GM12878 (cell line): ENCODE measurements at places on chromosomes 6 and 20.

GRCh38 chr6:57033228-57033627 is 13.3 kb upstream of the KIAA1586 start:
- no peaks in the 10 kb centered on the region for H3K36me3 ChIP-seq
- no peaks in the 10 kb centered on the region for H3K4me1 ChIP-seq
- H3K27me3 ChIP-seq, result no peaks in the 10 kb centered on the region

DNA sequence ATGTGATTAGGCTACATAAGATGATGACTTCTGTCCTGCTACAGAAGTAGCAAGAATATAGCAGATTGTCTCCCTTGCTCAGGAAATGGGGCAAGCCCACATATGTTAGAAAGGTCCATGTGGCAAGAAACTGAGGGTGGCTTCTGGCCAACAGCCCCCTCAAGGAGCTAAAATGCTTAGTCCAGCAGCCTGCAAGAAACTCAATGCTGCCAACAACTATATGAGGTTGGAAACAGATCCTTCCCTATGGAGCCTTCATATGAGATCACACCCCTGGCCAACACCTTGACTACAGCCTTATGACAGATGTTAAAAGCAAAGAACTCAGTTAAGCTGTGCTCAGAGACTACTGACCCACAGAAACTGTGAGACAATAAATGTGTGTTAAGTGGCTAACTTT is 22.1 kb downstream of the PTPRT start:
- no peak overlapping the region for H3K4me3 ChIP-seq
- no peaks in the 10 kb centered on the region for H3K27me3 ChIP-seq
- no peak overlapping the region for H3K27ac ChIP-seq

DNA sequence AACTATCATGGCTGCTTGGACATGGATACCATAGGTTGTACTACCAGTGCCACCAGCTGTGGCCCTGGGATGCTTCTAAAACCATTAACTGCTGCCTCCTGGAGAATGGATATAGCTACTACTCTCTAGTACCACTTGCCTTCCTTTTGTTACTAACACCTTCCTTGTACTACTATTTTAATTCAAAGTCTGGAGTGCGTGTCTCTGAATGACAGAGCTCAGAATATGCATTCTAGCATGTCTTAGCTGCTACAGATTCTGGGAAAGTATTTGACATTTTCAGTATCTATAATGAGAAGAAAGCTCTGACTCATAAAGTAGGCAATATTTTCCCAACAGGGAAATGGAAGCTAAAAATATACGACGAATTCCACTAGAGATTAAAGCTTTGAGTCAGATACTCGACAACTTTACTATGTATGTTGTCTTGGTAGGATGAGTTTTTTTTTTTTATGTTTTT is 112.3 kb downstream of the PFDN4 start:
- H3K4me1 ChIP-seq, result no peaks in the 10 kb centered on the region
- no peak overlapping the region for H3K4me3 ChIP-seq
- H3K27me3 ChIP-seq, result no peaks in the 10 kb centered on the region; the same call in 1 of the 2 replicates
- no peaks in the 10 kb centered on the region for H3K36me3 ChIP-seq

GRCh38 chr20:63091901-63092659 is 85.3 kb upstream of the BHLHE23 start:
- no peak for DNase-seq
- no peaks in the 10 kb centered on the region for H3K36me3 ChIP-seq
- H3K27me3 ChIP-seq, result no peaks in the 10 kb centered on the region
- no peak overlapping the region for H3K4me3 ChIP-seq
- no peaks in the 10 kb centered on the region for H3K4me1 ChIP-seq
